ENCODE measurements at places on chromosomes 3 and 15. TPM values are rescaled to one million over a fixed set of nuclear protein-coding genes. Genes with fewer than 3 reads are reported as not detected.

Gene RHOV
- total RNA-seq = not detected

Gene TRH
- not detected for total RNA-seq

Gene TMIE
- 0.44 TPM for total RNA-seq

Gene FHIT
- 12.7 TPM for total RNA-seq

Gene RHO
- not detected for total RNA-seq

Gene BFSP2
- total RNA-seq = not detected

Gene GPR176
- 4.8 TPM for total RNA-seq

Gene OXTR
- total RNA-seq = 0.47 TPM

Gene PP2D1
- not detected for total RNA-seq

Gene SLC6A11
- total RNA-seq = not detected

Gene CPA3
- total RNA-seq = 4.5 TPM

Gene CFAP100
- total RNA-seq = not detected

Gene CLRN1
- not detected for total RNA-seq

Gene GOLGA6A
- total RNA-seq = not detected

Gene KLF13
- 34.5 TPM for total RNA-seq

Gene SLC22A14
- 0.13 TPM for total RNA-seq

Gene IQSEC1
- 58.8 TPM for total RNA-seq

Gene GOLGA6L9
- total RNA-seq = 0.97 TPM

Gene CHRNB4
- not detected for total RNA-seq

Gene MYH15
- total RNA-seq = 0.42 TPM

Gene SI
- not detected for total RNA-seq

DNA sequence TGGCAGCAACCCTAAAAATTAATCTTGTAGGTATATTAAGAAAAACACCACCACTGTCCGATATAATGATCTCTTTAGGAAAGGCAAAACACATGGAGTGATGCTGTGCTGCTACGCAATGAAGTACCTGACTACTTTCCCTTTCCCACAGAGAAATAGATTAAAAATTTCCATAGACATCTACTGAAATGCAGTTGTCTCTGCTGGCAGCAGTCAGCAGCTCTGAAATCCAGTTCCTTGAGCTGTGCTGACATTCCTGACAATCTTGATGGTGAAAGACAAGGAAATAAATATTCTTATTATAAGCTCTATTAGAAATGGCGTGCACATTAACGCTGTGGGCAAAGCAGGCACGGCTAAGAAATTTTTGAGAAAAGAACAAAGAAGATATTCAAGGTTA is 287.6 kb downstream of the IL5RA start:
- no peak for DNase-seq

- no peak for DNase-seq
These were observed 204.3 kb downstream of the ZBTB20 start for GRCh38 chr3:114942773-114943172.

DNA sequence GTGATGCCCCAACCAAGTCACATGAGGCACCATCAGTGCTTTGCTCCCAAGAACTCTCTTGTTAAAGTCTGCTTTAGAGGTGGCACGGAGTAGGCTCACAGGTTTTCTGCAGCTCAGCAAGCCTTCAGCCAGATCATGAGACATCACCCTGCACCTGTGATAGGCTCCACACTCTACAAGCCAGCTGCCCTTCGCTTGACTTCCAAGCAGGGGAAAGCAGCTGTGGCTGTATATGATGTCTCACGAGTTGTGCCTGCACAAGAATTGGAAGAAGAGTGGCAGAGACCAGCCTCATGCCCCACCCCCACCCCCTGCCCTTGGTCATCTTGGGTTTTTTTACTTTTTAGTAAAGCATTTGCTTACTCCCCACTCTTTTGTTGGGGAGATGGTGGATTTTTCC is 22.5 kb downstream of the MRPS11 start:
- DNase-seq = no peak

DNA sequence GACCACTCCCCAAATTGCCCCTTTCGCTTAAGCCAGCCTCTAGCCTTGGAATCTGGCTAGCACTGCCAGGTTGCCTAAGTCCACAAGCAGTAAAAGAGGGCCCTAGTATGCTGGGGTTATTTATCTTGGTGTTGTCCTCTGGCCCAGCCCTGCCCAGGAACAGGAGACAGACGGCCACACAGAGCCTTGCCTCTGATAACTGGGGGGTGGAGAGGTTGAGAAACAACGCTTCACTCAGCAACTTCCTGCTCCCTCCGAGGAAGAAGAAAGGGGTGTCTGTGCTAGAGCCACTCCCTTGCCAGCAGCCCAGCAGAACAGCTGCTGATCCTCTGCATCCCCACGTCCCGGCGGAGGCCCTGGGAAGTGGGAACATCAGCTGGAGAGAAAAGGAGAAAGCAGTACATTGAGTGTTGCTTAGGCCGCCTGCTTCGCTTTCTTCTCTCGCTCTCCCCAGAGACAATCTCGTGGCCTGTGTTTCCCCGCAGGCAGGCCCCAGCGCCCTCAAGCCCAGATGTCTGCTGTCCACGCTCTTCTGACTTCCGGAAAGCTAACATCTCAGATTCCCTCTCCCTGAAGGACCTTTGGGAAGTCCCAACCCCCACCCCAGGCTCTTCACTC is 22.6 kb upstream of the C3orf70 start:
- peak; percentile 57 for DNase-seq

- no peak for DNase-seq
These were observed 329.3 kb downstream of the TBL1XR1 start for GRCh38 chr3:176867681-176868663.

DNA sequence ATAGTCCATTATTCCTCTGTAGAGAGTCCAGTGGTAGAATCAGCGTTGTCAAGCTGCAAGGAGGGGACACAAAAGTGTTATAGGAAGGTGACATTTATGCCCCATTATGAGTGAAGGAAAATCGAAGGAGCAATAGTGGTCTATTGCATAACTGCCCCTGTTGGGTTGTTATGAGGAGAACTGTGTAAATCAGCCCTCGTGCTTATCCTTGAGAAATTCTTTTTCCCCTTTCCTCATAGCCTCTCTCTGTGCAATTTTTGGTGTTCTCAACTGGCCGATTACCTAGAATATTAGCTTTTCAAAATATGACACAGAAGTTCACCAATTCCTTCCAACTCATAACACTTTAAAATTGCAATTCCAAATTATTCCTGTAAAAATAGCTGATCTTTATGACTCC is 286.6 kb downstream of the RBMS3 start:
- DNase-seq = no peak

- peak; percentile 23 for DNase-seq
These were observed 236.0 kb downstream of the EDEM1 start for GRCh38 chr3:5423523-5423922.

DNA sequence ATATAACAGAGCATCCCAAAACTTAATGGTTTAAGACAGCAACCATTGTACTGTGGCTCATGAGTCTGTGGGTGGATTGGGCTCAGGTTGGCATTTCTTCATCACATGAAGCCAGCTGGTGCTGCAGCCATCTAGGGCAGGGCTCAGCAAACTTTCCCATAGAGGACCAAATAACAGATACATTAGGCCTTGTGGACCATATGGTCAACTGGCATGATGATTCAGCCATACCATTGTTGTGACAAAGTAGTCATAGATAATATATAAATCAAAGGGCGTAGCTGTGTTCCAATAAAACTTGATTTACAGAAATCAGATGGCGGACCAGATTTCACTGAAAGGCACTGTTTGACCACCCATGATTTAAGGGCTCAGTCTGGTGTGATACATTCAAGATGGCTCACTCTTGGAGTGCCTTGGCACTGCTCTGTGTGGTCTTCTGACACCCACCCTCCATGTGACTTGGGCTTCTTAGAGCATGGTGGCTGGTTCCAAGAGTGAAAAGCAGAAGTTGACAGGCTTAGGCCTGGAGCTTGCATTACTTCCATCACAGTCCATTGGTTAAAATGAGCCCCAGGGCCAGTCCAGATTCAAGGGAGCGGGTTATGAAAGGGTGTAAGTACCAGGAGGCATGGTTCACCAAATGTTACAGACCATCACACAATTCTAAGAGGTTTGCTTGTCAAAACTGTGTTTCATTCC is 40.8 kb upstream of the BHLHE40 start:
- DNase-seq = no peak

DNA sequence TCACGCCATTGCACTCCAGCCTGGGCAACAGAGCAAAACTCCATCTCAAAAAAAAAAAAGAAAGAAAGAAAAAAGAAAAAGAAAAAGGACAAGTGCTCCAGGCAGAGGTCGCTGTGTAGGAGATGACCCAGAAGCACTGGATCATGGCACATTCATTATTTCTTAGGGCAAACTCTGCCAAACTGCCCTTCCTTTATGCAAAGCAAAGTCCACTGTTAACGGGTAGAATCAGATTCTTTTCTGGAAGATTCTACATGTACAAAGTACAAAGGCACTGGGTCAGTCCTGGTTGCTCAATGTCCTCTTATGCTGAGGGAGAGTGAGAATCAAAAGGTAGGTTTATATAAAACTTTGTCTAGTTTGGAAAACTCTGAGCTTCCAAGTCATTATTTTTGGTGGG is 144.9 kb downstream of the FEZF2 start:
- no peak for DNase-seq

DNA sequence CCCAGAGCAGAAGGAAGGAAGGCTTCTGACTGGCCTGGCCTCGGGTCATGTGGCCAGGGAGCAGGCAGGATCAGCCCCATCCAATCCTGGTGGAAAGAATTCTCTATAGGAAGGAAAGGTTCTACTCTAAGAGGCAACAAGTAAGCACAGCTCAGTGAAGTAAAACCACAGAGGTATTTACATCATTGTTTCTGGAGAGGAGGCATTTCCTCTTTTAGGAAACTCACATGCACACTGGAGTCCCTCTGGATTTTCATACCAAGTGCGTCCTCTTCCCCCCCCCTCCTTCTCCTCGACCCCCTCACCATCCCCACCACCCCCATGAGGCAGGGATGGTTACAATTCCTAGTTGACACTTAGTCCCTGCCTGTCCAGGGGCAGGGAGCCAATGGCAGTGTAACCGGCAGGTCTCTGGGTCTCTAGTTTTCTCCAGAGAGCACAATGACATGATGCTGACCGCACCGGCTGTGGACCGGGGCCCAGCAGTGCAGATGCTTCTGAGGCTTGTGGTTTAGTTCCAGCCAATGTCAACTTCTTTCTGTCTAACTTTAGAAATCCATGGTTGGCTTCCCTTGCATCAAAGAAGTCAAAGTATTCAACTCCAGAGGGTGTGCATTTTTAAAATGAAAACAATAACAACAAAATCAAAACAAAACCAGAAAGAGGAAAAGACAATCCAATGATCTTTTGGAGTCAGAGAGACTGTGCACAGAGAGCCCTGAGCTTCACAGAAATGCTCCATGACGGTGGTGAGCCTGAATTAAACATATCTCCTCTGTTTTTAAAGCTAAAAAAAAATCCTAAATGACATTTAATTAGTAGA is 230.3 kb upstream of the TLE3 start:
- DNase-seq = peak; percentile 53

DNA sequence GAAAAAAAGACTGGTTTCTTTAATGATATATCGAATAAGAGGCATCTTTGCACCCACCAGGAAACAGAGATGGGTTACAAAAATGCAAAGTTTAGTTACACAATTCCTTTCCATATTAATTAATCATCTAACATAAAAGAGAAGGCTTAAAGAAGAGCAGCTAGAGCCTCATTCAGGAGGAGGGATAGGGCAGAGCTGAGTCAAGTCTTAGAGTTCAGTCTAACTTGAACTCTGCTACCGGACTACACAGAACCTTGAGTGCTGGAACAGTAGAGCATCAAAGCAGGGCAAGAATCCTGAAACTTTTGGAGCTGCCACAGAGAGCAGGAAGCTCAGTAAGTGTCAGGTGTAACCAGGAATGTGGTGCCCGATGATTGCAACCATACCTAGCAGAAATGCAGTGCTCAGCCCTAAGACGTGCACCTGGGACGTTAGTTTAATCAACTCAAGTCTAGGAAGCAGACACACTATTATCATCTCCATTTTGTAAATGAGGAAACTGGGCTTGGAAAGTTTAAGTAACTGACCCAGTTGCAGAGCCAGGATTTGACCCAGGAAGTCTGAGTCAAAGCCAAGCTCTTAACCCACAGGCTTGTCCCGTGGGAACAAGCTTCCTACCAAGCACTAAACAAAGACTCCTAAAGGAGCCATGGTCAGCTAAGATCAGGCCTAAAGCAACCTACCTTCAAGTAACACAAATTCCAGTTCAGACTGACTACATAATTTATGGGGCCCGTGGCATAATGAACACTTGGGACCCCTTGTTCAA is 187.4 kb downstream of the FOXP1 start:
- DNase-seq = no peak

GRCh38 chr3:27353221-27353620 is 16.0 kb downstream of the NEK10 start:
- DNase-seq = no peak

DNA sequence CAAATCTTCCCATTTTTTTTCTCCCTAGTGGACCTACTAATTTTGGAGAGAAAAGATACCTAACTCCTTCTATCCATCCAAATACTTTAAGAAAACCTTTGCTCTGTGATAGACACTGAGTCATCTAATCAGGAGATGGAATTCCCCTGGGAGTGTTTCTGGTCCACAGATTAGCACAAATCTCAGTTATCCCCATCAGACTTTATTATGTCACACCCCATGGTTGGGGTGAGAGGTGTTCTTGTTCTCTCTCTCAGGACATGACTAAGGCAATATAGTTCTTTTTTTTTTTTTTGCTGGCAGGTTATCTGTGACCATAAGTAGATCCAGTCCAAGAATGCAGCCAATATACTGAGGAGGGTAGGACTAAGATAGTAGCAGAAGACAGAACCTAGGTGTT is 15.8 kb downstream of the SLC9A9 start:
- no peak for DNase-seq

- DNase-seq = no peak
These were observed 23.1 kb upstream of the MGA start for GRCh38 chr15:41637086-41637485.

GRCh38 chr3:53103397-53104296 is 26.6 kb downstream of the RFT1 start:
- no peak for DNase-seq

DNA sequence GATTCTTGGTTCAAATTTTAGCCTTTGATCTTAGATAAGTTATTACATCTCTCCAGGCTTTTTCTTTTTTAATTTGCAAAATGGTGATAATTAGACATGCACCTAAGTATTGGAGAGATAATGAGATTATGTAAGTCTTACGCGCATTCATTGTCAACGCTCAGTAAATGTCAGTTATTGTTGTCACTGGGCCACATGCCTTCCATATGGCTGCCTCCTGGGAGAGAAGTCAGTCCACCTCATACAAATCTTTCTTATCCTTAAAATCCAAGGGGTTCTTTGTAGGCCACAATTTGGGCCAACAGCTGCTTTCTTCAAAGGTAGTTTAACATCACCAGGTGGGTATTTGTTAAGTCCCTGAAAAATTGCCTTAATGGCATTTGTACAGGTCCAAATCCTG is 25.5 kb upstream of the PTPRG start:
- DNase-seq = no peak

GRCh38 chr15:86759800-86760523 is 680.3 kb downstream of the AGBL1 start:
- DNase-seq = no peak

GRCh38 chr15:39784125-39784524 is 1.5 kb upstream of the FSIP1 start:
- DNase-seq = no peak

DNA sequence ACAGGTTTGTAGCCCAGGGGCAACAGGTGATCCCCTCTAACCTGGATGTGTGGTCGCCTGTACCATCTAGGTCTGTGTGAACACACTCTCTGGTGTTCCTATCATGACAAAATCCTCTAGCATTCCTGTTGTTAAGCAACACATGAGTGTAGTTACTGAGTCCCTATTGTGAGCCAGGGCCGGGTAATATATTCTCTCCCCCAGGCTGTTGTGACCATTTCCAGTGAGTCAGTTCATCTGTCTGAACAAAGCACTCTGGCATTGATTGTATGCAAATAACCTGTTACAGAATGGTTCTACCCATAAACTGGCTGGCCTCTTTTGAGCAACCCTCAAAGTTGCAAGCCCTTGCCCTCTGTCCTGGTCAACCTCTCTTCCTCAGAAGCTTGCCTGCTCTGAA is 2.6 kb upstream of the FLNB start:
- no peak for DNase-seq

All from left cardiac atrium (tissue), 4 donors.